ENCODE measurements at places on chromosomes 13 and 19.

DNA sequence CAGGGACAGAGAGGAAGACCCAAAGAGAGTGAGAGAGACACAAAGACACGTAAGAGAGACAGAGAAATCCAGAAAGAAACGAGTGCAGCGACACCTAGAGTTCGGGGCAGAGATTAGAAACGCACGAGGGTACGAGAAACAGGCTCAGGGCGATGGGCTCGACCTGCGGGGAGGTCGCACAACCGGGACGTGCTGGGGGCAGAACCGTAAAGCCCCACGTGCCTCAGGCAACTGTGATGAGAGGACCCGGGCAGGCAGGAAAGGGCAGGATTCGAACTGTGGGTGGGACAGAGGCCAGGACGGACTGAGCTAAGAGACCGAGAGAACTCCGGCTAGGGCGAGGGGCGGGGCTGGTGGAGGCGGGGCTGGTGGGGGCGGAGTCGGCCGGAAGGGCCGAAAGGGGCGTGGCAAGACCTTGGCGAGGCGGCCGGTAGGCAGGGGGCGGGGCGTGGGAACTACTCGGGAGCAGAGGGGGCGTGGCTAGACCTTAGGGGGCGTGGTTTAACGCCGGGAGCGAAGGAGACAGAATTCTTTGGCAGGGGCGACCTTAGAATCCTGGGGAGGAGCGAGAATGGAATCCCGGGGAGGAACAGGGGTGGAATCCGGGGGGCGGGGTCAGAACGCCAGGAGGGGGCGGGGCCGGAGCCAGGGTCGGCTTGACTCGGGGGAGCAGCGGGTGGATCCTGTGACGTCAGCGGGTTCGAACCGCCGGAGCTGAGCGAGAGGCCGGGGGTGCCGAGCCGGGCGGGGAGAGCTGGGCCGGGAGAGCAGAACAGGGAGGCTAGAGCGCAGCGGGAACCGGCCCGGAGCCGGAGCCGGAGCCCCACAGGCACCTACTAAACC lies at the start of gene NECTIN2:
Gene NECTIN2, plus strand, starts transcription at position 686 of the 843 bp plus-strand sequence. CDS start 229 bp downstream, outside the sequence.
- DNase-seq, result peak; percentile 88

GRCh38 chr19:21483589-21484170 lies 21.7 kb upstream of the ZNF429 start:
- DNase-seq, result no peak

- no peak for DNase-seq
Observed at GRCh38 chr13:32141462-32141861, 109.9 kb downstream of the FRY start.

DNA sequence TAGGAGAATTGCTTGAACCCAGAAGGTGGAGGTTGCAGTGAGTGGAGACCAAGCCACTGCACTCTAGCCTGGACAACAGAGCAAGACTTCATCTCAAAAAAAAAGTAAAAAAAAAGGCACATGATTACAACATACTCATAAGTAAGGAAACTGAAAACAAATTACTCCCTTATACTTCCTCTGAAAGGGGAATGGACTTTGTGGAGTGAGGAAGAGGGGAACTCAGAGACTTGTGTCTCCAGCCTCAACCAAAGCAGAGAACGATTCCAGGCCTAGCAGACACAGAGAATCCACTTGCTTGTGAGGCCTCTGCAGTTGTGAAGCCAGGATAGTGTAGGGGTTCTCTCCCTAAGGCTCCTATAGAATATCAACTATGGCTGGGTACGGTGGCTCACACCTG lies 4.3 kb upstream of the LATS2 start:
- DNase-seq, result no peak

DNA sequence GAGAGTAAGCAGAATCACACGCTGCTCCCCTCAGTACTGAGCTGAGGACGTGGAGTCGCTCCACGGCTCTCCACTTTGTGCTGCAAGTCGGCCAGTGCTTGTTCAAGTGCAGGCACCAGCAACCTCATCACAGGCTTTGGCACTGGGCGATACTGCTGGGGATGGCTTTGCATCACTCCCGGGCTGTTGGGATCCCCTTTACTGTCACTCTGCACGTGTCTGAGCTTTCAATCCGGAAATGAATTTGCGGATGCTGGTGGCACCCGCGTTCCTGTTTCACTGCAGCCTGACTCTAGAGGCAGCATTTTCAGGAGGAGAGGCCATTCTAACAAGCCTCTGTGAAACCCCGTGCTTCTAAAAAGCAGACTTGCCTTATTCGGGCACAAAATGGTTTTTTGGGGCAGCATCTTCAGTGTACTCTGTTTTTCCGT lies 19.1 kb downstream of the SMARCA4 start:
- DNase-seq, result no peak

DNA sequence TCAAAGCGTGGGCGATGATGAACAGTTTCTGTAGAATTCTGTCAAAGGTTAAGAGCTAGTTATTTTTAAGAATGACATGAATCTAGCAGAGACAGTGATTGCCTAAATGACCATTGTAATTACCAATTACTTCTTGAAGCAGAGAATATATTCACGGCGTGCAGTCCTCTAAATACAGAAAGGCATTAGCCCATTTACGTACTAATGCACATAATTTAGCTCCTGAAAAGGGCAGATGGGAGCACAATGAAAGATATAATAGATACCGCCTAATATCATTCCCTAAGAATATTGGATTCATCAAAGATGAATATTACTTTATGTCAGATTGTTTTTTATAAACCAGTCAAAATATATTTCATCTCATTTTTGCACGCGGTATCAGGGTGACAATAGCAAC lies 212.4 kb downstream of the URI1 start:
- no peak for DNase-seq

GRCh38 chr19:54153731-54154326 lies 5.7 kb downstream of the LENG1 start:
- DNase-seq, result no peak

GRCh38 chr13:23325191-23325590 lies 108.3 kb downstream of the SACS start:
- no peak for DNase-seq

GRCh38 chr19:2337329-2337707 lies 8.8 kb downstream of the SPPL2B start:
- peak; percentile 69 for DNase-seq

DNA sequence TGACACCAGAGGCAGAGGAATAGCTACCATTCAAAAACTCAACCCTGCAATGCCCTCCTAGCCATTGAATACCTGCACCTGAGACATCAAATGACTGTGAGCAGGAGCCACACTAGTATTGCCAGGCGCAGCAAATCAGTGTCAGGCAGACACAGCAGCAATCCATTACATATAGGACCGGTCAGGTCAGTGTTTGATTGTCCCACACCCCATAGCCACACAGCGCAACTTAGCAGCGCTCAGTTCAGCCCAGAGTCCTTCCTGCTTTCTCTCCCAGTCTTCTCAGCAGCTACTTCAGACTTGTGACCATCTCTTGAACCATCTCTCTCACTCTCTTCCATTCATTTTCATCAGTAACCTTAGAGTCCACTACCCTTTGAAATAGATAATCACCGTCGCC lies 181.6 kb upstream of the GPR12 start:
- DNase-seq, result no peak

GRCh38 chr13:50995854-50996253 lies 86.3 kb downstream of the RNASEH2B start:
- DNase-seq, result no peak

DNA sequence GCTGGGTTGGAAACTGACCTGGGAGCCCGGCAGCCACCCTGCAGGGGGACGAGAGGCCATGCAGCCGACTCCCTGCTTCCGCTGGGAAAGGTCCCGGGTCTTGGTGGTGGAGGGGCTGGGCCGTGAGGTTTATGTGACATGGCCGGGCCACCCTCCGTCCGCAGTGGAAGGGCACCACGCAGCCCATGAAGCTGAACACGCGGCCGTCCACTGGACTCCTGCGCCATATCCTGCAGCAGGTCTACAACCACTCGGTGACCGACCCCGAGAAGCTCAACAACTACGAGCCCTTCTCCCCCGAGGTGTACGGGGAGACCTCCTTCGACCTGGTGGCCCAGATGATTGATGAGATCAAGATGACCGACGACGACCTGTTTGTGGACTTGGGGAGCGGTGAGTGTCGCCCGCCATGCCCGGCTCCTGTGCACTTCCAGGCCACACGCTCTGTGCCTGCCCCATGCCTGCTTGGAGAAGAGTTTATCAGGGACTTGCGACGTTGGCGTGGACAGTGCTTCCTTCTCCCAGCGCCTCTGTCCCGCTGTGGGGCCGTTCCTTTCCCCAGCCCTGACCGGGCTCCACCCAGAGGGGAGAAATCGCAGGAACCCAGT lies 27.2 kb downstream of the DOT1L start:
- no peak for DNase-seq

DNA sequence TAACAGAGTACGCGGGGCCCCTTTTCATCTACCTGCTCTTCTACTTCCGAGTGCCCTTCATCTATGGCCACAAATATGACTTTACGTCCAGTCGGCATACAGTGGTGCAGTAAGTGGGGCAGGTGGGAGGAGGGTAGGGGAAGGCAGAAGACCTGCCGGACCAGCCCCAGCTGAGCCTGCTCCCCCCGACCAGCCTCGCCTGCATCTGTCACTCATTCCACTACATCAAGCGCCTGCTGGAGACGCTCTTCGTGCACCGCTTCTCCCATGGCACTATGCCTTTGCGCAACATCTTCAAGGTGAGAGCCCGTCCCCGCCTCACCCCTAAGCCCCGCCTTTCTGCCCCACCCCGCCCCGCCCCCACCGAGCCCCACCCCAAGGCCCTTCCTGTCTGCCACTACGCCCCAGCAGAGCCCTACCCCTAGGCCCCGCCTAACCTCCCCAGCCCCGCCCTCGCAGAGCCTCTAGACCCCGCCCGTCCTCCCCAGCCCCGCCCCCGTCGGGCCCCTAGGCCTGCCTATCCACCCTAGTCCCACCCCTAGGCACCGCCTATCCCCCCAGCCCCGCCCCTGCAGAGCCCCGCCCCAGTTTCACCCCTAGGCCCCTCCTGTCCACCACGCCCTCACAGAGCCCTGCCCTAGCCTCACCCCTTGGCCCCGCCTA lies 7.7 kb downstream of the NDUFB7 start:
- DNase-seq, result no peak

DNA sequence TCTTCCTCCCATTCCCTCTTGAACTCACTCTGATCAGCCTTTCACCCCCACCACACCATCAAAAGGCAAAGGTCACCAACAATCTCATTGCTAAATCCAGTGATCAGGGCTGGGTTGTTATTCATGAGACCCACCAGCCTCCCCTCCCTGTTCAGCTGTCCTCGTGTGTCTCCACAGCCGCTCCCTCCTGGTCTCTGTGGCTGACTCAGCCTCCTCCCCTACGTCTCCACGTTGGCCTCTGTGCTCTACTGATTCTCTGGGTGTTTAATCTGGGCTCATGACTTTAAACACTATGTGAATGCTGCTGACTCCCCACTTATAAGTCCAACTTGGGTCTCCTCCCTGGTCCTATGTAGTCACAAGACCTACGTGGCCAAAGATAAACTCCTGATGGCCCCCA lies 38.9 kb downstream of the PARP4 start:
- no peak for DNase-seq

DNA sequence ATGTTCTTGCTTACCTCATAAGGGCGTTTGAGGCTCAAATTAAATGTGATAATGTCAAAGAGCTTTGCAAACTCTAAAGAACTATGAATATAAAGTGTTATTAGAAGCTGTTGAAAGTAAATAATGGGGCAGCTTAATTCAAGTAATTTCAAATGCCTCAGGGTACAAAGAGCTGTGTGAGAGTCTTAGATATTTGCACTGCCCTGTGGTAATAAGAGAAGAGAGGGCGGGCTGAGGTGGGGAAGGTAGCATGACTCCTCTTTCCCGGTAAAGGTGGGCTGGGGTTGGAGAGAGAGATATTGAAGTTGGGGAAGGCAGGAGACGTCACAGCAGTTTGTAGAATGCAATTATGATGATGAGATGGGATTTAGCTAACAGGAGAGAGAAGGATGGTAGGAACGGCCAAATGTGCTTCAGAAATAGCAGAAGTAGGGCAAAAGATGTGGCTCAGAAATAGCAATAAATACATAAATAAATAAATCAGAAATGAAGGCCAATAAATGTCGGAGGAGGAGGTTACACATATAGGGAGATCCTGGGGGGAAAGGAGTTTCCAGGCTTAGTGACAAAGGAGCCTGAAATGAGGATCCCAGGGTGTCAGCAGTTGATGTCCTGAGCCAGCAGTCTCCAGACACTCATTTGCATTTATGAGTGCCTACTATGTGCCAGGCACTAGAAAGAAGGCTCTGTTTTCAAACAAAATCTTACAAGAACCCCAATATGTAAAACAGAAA lies 35.7 kb upstream of the RCBTB2 start:
- DNase-seq, result no peak
